ENCODE measurements at places on chromosomes 4 and X.

DNA sequence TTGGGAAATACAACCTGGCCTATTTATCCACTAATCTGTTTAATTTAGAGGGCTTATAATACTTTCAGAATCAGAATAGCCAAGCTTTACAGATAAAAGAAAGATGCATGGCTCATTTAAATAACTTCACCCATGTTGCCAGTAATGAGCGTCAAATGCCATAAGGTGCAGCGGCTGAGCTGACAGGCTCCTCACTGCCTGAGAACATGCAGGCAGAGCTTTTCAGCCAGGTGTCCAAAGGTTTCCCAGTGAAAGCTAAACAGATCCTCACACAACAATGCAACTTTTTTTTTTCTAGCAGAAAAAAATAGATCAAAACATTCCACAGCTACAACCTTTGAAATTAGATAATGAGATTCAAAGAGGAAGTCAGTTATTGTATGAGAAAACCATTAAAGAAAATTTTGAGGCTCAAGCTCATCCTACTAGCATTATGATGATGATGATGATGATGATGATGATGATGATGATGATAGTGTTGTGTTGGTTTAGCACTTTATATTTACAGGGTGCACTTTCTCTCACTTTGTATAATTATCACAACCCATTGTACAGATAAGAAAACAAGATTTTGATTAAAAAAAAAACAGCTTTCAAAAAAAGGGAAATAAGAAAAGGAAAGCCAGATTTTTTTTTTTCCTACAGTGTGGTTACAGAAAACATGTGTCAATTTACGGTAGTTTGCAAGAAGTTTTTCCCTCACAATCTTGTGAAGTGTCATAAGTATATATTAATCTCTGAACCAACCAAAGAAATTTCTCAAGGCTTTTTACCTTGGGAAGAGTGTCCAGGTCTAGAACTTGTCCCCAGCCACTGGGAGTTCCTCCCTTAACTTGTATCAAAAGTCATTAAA is 12.2 kb upstream of the TNIP3 start:
- no peak for DNase-seq

- no peak for DNase-seq
Observed at GRCh38 chrX:113551919-113552318, 711.3 kb upstream of the AMOT start.

- no peak for DNase-seq
Observed at GRCh38 chr4:149707862-149708261, 107.8 kb downstream of the IQCM start.

DNA sequence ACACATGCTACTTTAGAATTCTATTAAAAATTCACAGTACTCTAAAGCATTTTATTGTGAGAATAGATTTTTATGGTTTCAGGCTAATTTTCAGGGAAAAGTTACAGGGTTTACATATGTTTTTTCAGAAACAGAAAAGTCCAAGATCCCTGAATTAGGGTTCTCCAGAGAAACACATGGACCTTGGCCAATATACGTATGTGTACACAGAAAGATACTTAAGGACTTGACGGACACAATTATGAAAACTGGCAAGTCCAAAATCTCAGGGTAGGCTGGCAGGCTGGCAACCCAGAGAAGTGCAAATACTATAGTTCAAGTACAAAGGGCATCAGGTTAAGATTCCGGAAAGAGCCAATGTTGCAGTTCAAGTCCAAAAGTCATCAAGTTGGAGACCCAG is 1897.8 kb upstream of the PCDH10 start:
- DNase-seq = no peak

All from NCI-H1694 (cell line).